CD4-positive, alpha-beta T cell treated with Interleukin-6 at 100 ng/mL for 8 hours (primary cell): ENCODE measurements at places on chromosomes 5 and 9.

- DNase-seq: no peak
Measured at GRCh38 chr9:120886490-120886967, 9.5 kb upstream of the PHF19 start.

GRCh38 chr5:17219006-17219422 is 1.6 kb downstream of the BASP1 start:
- no peak for DNase-seq

- DNase-seq: no peak
Measured at GRCh38 chr9:91166796-91167366, 194.8 kb downstream of the AUH start.

GRCh38 chr5:53424686-53425615 is 55.5 kb upstream of the FST start:
- no peak for DNase-seq

GRCh38 chr5:133579766-133580165 is 32.6 kb downstream of the FSTL4 start:
- no peak for DNase-seq

DNA sequence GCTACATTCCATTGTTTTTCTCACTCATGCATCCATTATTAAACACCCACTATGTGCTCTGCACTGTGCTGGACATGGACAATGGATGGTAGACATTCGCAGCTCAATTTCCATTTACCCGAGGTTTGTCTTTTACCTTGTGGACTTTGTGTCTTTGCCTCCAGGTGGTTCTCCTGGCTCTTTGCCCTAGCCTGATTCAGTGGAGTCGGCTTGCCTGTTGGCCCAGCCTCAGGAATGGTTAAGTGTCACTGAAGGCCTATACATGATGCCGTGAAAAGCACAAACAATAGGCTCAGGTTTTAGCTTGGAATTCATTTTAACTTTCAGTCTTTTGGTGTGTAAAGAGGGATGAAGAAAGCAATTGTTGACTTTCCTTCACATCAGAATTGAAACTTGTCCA is 16.5 kb upstream of the DMRT3 start:
- no peak for DNase-seq

- DNase-seq: no peak
Measured at GRCh38 chr9:126695701-126696400, 82.1 kb downstream of the LMX1B start.

GRCh38 chr5:128777052-128777451 is 188.2 kb upstream of the SLC27A6 start:
- DNase-seq: no peak

GRCh38 chr5:140791089-140791488 is 3.6 kb upstream of the PCDHA2 start:
- no peak for DNase-seq

DNA sequence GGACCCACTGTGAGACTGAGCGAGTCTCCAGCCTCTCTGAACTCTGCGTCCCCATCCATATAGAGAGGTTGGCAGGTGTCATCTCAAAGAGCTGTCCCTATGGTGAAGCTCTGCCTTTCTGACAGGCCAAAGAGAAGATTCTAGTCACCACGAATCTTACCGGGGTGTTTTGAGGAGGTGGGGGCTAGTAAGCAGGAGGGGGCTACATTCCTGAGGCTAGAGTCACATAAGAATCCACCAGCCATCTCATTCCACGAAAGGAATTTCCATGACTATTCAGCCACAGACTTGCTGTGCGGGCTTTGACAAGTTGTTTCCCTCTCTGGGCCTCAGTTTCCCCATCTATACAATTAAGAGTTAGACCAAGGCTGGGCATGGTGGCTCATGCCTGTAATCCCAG is 16.3 kb downstream of the PDGFRB start:
- DNase-seq: no peak

GRCh38 chr5:175383350-175383749 is 60.6 kb downstream of the DRD1 start:
- no peak for DNase-seq

- DNase-seq: no peak
Measured at GRCh38 chr5:83543898-83544297, 72.4 kb downstream of the VCAN start.

GRCh38 chr9:135796784-135797485 is 95.0 kb downstream of the KCNT1 start:
- no peak for DNase-seq

DNA sequence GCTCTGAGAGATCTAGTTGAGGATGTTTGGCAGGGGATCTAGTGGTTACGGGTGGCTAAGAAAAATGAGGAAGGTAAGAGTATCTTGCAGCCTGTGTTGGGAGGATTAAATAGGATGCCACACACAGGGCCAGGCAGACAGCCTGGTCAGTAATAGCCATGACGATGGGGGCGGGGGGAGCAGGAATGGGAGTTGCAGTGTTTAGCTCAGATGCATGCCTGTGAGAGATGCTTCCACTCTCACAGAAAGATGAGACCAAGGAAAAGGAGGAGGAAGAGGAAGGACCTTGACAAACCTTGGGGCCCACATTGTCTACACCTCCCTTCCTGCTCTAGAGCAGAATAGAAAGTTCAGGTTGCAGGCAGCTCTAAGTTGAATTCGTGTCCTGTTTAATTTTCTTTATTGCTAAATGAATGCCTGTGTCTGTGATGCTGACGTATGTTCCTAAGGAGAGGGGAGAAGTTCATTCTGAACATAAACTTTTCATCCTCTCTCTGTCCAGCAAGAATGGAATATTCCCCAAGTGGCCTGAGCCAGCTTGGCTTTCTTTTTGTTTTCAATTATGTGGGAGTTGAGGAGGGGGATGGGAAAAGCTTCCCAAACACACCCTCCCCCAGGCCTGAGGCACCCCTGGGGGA is 28.7 kb downstream of the TGFBI start:
- no peak for DNase-seq

GRCh38 chr5:116315531-116315930 is 230.7 kb downstream of the COMMD10 start:
- DNase-seq: no peak
